ENCODE measurements at places on chromosomes 6 and 20.

GRCh38 chr6:75855052-75855451 is 106.0 kb downstream of the MYO6 start:
- DNase-seq = no peak

- no peak for DNase-seq
These were observed 3.8 kb upstream of the RNF146 start for GRCh38 chr6:127262896-127263295.

DNA sequence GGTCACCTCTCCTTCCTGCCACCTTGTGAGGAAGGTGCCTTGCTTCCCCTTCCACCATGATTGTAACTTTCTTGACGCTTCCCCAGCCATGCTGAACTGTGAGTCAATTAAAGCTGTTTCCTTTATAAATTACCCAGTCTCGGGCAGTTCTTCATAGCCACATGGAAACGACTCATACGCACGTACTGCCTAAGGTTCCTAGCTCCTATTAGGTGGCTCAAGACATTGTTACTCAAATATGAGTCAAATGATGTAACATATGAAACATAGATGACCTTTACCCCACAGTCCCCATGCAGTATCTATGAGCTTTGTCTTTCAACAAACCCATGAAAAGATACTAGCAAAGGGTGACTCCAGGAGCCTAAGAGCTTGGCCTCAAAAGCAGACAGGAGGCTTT is 98.3 kb downstream of the SIM1 start:
- no peak for DNase-seq

- no peak for DNase-seq
These were observed 3.9 kb upstream of the TIAM2 start for GRCh38 chr6:154991207-154991606.

- DNase-seq = no peak
These were observed 11.6 kb downstream of the PDCD2 start for GRCh38 chr6:170572704-170573466.

- no peak for DNase-seq
These were observed 654.2 kb upstream of the MAP3K7 start for GRCh38 chr6:91240878-91241603.

GRCh38 chr6:5463690-5464089 is 202.4 kb downstream of the FARS2 start:
- no peak for DNase-seq

GRCh38 chr6:134291156-134291555 is 26.8 kb downstream of the SGK1 start:
- no peak for DNase-seq

- peak; percentile 34 for DNase-seq
These were observed 7.2 kb downstream of the HLA-G start for GRCh38 chr6:29834564-29835436.

- no peak for DNase-seq
These were observed 11.2 kb upstream of the PCMTD2 start for GRCh38 chr20:64244281-64244805.

- peak; percentile 41 for DNase-seq
These were observed 15.9 kb downstream of the GPR31 start for GRCh38 chr6:167141667-167142432.

- DNase-seq = no peak
These were observed 193.7 kb downstream of the QKI start for GRCh38 chr6:163608204-163608644.

DNA sequence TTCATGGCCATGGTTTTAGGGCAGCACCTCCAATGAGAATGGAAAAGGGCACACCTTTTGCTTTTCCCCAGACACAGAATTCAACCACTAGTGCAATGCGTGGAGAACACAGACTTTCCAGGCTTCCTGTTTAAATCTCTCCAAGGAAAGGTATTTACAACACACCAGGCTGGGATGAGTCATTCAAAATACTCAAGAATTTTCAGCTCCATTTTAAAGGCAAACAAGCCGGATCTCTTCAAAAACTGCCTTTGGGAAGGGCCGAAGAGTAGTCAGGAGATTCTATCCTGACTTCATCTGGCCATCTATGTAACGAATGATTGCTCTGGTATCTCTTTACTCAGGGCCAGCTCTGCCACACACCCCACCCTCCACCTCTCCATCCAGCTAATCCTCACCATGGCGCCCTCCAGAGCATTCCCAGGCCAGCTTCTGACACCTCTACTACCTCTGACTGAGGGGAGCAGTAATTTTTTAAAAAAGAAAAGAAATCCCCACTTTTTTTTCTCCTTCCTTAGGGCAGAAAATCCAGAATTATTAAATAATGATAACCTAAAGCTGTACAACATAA is 254.6 kb downstream of the LY86 start:
- no peak for DNase-seq

- no peak for DNase-seq
These were observed 12.7 kb downstream of the ELOVL5 start for GRCh38 chr6:53336070-53336469.

DNA sequence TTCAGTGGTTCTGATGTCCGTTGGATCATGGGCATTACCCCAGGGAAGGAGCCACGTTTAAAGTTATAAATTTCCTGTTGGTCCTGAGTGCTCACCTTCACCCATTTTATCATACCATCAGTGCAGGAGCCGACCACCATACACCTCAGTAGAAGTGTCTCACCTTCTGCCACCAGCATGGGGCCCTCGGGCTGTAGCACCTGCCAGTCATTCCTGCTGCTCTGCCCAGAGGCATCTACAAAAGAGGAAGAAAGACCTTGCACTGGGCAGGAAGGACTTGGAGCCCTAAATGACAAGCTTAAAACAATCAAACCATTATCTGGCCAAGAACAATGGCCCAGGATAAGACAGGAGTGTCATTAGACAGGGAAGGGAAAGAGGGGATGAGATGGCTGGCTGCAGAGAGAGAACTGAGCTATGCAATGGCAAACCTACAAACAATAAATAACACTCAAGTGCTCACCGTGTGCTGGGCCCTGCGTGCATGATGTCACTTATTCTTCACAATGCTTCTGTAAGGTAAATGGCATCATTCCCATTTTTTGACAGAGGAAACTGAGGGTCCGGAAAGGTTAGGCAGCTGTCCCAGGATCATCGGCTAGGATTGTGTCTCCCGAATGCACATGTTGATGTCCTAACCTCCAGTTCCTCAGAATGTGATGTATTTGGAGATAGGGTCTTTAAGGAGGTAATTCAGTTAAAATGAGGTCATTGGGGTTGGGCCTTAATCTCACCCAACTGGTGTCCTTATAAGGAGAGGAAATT is 11.2 kb downstream of the SIRPB2 start:
- DNase-seq = no peak
